ENCODE measurements at places on chromosomes 13 and 19. TPM values are rescaled to one million over a fixed set of nuclear protein-coding genes. Genes with fewer than 3 reads are reported as not detected.

Gene CRB3
- total RNA-seq, result 4.9 TPM

Gene STOML3
- not detected for total RNA-seq

Gene TMEM259
- total RNA-seq, result 130 TPM

Gene FAM216B
- total RNA-seq, result not detected

Gene ZNF575
- total RNA-seq, result 2.9 TPM

Gene NANOS3
- not detected for total RNA-seq

- H3K4me1 ChIP-seq, result peaks cover 47% of the 10 kb centered on the region
- no peak for DNase-seq
- no peaks in the 10 kb centered on the region for H3K27me3 ChIP-seq
- no peak overlapping the region for H3K4me3 ChIP-seq
Observed at GRCh38 chr13:110405597-110406450, 98.7 kb downstream of the COL4A2 start.

GRCh38 chr19:58570770-58571574, 2.2 kb downstream of the MZF1 start:
- H3K4me1 ChIP-seq, result peaks cover 24% of the 10 kb centered on the region
- H3K27me3 ChIP-seq, result no peaks in the 10 kb centered on the region
- no peaks in the 10 kb centered on the region for H3K36me3 ChIP-seq
- DNase-seq, result no peak

- H3K36me3 ChIP-seq, result no peaks in the 10 kb centered on the region
- peaks cover 4% of the 10 kb centered on the region for H3K4me1 ChIP-seq
- peak overlapping the region; percentile 39 for H3K27ac ChIP-seq
- no peak for DNase-seq
- H3K4me3 ChIP-seq, result no peak overlapping the region
- H3K27me3 ChIP-seq, result no peaks in the 10 kb centered on the region
Observed at GRCh38 chr19:35167251-35168119, 12.9 kb downstream of the FXYD5 start.

DNA sequence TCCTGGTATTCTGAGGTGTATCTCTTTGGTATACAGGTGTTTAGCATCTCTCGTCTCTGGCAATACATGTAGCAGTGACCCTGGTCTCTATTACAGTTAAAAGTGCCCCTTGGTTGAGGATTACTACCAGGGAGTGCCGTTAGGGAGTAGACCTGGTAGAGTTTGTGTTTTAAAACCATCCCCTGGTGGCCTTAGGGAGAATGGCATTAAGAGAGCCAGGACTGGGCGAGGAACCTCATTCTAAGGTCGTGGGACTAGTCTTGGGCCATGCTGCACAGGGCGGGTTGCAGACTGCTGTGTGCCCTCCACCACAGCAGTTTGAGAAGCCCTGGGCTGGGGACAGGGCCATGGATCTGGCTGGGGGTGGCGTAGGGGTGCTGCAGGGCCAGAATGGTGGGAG, 35.0 kb downstream of the B3GLCT start:
- H3K36me3 ChIP-seq, result no peaks in the 10 kb centered on the region
- H3K27me3 ChIP-seq, result no peaks in the 10 kb centered on the region
- no peak overlapping the region for H3K4me3 ChIP-seq
- no peaks in the 10 kb centered on the region for H3K4me1 ChIP-seq
- no peak for DNase-seq

DNA sequence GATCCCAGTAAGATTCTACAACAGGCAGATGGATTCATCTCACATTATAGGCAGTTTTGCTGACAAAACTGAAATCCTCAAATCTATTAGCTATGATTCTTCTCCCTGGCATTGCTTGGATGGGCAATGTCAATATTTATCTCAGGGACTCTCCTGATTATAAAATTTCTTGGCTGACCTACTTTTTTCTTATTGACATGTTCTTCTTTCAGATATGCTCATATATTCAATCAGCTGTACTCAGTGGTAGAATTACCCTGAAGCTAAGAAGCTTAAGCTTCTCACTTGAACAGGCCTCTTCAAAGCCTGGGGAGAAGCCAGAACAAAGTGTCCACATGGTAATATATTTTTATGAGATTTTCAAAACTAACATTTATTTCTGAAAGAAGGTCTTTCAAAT, 513.6 kb downstream of the PCDH9 start:
- DNase-seq, result no peak
- no peaks in the 10 kb centered on the region for H3K4me1 ChIP-seq
- H3K27me3 ChIP-seq, result no peaks in the 10 kb centered on the region
- no peak overlapping the region for H3K4me3 ChIP-seq

GRCh38 chr13:38369058-38369457, 19.4 kb downstream of the UFM1 start:
- no peak overlapping the region for H3K4me3 ChIP-seq
- no peak overlapping the region for H3K27ac ChIP-seq
- DNase-seq, result no peak

DNA sequence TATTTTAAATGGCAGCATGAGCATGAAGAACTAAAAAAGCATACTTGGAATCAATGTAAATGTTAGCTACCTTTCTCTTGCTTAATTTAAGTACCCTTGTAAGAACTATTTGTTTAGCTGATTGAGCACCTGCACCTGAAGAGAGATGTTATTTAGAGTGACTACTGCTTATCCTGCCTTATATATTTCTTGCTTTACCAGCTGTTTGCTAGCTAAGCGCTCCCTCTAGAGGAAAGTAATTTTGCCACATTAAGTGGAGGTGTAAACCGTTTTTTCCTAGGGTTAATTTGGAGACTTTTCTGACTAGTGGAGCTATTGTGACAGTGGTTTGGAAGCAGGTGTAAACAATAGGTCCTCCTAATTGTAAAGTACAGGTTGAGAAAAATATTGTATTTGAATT, 19.4 kb upstream of the PSG2 start:
- no peak for DNase-seq
- no peaks in the 10 kb centered on the region for H3K36me3 ChIP-seq
- no peaks in the 10 kb centered on the region for H3K4me1 ChIP-seq

DNA sequence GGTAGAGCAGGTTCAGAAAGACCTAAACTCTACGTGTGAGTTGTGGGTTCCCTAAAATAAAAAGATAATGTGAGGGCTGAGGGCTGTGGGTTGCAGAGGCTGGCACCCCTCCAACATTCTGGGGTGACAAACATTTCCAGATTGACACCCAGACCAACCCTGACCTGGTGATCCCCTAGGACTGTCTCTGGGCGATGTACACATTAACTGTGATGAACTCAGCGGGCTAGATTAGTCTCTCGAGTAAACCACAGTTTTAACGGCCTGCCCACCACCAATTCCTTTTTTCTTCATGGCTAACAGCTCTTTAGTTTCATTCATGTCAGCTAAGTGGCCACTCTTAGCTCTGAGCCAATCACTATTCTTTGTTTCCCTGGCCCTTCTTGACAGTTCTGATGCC, 24.8 kb downstream of the SIAH3 start:
- H3K4me1 ChIP-seq, result no peaks in the 10 kb centered on the region
- H3K4me3 ChIP-seq, result no peak overlapping the region
- H3K27ac ChIP-seq, result no peak overlapping the region

DNA sequence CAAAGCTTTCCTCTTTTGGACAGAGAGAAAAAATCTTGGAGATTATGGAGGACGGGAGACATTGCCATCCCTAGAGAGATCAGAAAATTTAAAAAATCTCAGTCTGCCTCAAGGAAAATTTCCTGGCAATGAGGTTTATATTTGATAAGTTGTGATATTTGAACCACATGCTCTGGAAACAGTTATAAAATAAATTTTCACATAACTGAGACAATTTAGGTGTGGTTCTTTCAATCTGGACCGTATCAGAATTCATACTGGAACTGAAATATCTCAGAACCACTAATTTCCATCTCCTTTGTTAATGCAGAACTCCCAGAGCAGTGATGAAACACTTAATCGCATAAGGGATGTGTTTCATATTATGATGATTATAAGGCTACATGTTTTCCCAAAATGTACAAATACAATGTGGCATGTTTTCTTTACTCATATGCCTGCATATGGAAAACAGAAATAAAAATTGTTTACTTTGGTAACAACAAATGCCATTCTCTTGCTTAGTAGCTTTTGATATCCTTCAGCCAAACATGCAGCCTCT, 13.7 kb downstream of the UBE2L5 start:
- DNase-seq, result no peak
- no peak overlapping the region for H3K4me3 ChIP-seq
- H3K27ac ChIP-seq, result no peak overlapping the region
- no peaks in the 10 kb centered on the region for H3K27me3 ChIP-seq
- H3K4me1 ChIP-seq, result peaks cover 9% of the 10 kb centered on the region
